ENCODE measurements at places on chromosomes 2 and 18.

DNA sequence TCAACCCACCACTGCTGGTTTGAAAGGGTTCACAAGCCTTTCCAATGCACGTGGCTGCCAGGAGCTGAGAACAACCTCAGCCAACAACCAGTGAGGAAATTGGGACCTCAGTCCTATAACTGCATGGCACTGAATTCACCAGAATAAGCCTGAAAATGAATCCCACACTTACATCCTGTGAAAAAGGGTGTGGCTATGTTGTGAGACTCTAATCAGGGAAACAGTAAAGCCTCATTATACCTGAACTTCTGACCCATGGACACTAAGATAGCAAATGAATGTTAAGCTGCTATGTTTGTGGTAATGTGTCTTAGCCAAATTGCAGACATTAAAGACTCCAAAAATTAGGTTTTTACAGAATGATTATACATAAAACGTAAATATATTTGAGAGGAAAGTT, 515.8 kb downstream of the IRS1 start:
- DNase-seq = no peak

DNA sequence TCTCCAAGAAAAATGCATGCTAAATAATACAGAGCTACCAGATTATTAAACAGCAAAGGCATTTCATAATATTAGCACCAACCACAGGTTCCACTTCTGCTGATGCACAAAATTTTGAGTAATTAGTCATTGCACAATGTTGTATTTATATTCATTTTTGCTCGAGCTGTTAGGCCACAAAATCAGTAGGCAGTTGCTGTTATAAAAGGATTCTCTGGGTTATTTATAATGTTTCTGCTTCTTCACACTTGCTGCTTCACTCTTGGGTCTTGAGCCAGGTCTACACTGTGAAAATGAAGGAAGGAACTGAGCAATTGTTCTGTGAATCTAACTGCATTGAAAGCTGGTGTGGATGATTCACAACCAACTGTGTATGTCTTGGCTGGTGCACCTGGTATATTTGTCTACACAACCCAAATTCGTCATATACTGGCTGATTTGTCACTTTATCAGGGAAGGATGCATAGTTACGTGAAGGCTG, 38.3 kb downstream of the MRPL33 start:
- DNase-seq = peak; percentile 88

- no peak for DNase-seq
Observed at GRCh38 chr2:72182547-72182946, 34.9 kb upstream of the CYP26B1 start.

GRCh38 chr2:191582355-191582754, 95.6 kb upstream of the NABP1 start:
- peak; percentile 96 for DNase-seq

DNA sequence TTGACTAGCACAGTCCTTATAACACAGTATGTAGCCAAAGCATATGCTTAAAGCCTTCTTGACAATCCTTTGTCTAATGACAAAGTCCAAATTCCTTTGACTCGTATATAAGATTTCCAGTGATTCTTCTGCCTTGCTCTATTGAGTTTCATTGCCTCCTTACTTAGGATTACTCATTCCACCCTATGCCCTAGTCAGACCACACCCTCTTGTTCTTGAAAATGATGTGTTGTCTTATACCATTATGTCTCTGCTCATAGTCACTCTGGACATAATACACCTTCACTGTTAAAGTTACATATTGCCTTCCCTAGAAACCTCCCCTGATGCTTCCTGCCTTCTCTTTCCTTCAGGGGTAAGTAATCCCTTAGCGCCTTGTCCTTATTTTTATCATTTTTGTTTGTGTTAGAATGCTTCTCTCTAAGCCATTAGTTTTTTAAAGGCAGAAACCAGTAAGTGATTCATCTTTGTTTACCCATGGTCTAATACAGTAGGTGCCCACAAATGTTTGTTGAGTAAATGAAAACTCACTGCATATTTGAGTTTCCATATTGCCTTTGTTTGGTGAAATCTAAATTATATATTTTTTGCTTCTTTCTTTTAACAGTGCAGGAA, 19.3 kb downstream of the GPD2 start:
- peak; percentile 79 for DNase-seq
